NCI-H1417 treated with DMSO at 0.1 percent for 48 hours (cell line): ENCODE measurements at places on chromosomes 3 and 15.

- no peak for DNase-seq
Observed at GRCh38 chr15:90987561-90988141, 6.7 kb downstream of the PRC1 start.

- no peak for DNase-seq
Observed at GRCh38 chr3:132432639-132433038, 15.3 kb downstream of the DNAJC13 start.

GRCh38 chr3:138331143-138331894 is 1.7 kb upstream of the NME9 start:
- no peak for DNase-seq

GRCh38 chr3:62884096-62884870 is 9.1 kb upstream of the CADPS start:
- no peak for DNase-seq

- no peak for DNase-seq
Observed at GRCh38 chr3:141945726-141946485, 69.5 kb downstream of the ATP1B3 start.

- no peak for DNase-seq
Observed at GRCh38 chr3:78871048-78871447, 896.8 kb downstream of the ROBO1 start.

GRCh38 chr15:90839187-90840071 is 29.0 kb upstream of the FURIN start:
- DNase-seq = no peak

DNA sequence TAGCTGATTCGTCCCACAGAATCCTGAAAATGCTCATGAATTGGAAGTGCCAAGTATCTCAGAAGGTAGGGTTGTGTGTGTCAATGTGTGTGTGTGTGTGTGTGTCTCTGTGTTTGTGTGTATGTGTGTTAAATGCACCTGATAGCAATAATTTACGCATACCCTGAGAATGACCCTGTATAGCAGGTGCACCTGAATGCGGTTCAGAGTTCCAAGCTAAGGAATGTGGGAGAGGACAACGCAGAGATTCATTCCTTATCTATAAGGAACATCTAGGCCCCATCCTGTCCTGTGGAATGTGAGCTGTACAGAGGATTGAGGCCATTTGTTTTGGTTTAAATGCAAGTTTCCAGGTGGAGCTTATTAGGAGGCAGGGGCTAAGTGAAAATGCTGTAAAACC is 49.1 kb upstream of the NEDD4 start:
- no peak for DNase-seq

- DNase-seq = no peak
Observed at GRCh38 chr3:105533960-105534359, 167.3 kb downstream of the ALCAM start.

GRCh38 chr3:17845026-17845812 is 102.8 kb upstream of the TBC1D5 start:
- no peak for DNase-seq

GRCh38 chr3:174270841-174271240 is 588.3 kb upstream of the NAALADL2 start:
- no peak for DNase-seq

- no peak for DNase-seq
Observed at GRCh38 chr15:52256930-52257733, 38.5 kb downstream of the MYO5C start.

- peak; percentile 93 for DNase-seq
Observed at GRCh38 chr3:177035676-177036075, 161.6 kb downstream of the TBL1XR1 start.

GRCh38 chr15:88073391-88073691 is 183.2 kb downstream of the NTRK3 start:
- no peak for DNase-seq

DNA sequence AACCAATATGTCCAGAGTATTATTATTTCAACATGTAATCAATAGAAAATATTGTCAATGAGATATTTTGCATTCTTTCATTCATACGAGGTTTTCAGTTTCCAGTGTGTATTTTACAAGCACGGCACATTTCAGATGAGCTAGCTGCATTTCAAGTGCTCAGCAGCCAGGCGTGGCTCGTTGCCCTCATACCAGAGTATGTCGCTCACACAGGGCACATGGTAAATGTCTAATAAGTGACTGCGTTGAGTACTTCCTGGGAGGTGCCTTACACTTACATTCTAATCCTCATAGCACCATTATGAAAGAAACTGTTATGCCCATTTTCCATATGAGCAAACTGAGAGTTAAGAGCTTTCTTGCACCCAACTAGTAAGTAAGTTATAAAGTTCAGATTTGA is 47.4 kb downstream of the TMEM266 start:
- no peak for DNase-seq

- no peak for DNase-seq
Observed at GRCh38 chr3:15783361-15783969, 14.3 kb downstream of the ANKRD28 start.

- no peak for DNase-seq
Observed at GRCh38 chr15:51736751-51737521, 519 bp downstream of the LYSMD2 start.

DNA sequence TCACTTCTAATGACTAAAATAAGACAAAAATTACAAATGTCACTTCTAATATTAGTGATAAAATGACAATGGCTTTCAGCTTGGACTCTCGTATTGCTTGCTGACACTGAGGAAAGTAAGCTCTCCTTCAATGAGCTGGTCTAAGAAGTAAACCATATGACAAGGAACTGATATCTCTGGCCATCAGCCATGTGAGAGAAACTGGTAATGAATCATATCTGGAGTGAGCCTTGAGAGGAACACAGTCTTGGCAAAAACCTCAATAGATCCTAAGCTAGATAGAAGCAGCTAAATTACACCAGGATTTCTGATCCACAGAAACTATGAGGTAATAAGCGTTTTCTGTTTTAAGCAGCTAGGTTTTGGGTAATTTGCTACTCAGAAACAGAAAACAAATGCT is 1575.1 kb downstream of the OTOL1 start:
- DNase-seq = no peak

DNA sequence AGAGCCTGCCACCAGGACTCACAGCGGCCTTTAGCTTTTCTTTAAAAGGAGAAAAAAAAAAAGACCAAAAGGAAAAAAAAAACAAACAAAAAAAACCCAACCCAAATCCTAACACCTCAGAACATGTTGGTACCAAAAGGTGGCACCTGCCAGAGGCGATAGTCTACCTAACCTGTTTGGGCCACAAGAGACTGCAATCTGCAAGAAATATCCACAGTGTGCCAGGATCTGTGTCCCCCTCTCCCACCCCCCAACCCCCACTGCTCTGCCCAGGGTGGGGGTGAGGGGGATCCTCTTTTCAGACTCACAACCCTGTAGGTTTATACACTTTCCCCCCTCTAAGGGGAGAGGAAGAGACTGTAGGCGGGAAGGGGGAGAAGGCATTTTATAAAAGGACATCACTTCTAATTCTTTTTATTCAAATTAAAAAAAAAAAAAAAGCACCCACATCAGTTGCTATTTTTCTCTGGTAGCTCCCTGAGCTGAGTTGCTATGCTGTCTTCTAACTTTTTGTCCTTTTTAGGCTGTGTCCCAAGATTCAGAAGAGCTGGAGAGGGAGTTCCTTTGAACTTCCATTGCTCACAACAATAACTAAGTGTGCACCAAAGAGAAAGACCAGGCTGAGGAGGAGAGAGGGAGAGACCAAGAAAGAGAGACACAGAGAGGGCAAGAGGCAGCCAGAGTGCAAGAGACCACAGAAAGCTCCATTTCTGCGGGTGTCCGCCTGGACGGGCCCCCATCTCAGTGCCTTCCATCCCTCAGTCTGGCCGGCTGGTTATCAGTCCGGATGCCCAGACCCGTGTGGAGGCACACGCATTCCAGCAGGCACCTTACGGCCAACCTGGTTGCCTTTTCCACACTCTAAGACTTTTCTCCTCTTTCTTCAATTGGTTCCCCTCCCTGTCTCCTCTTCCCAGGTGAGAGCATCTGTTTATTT is 48.9 kb downstream of the TLE3 start:
- no peak for DNase-seq

DNA sequence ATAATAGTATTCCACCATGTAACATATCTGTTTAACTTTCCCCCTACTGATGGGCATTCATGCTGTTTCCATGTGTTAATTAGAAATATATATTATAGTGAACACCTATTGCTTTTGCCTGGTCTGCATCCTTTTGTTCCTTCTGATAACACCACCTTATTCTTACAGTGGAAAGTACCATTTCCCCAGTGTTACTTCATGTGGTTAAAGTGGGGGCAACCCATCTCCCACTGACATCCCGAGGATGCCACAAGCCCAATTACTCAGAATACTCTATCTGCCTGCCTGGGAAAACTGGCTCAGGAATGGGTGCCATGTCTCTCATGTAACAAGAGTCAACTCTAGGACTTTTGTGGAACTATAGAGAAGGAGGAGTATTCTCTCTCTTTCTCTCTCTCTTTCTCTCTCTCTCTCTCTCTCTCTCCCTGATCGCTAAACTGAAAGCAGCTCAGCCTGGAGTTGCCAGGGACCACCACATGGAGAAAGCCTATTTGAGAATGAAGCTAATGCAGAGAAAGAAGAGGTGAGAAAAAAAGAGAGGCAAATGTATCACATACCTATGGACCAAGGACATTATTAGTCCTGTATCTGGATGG is 66.4 kb upstream of the PPIB start:
- no peak for DNase-seq

DNA sequence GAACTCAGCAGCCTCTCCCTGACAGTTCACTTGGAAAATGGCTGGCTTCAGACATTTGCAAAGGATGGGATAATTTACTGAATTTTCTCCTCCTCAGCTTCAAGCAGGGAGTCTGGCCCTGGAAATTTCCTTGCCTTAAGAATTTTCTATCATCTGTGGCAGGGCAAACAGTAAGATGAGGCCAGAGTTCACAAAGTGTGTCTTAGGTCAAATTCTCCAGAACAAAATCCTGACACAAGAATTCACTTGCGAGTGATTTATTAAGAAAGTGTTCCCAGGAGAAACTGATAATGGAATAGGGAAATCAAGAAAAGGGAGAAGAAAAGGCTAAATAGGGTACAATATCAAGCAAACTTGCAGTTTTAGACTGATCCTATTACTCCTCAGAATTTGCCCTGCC is 55.3 kb downstream of the SNTN start:
- DNase-seq = no peak

- no peak for DNase-seq
Observed at GRCh38 chr3:38549957-38550840, 54.1 kb downstream of the EXOG start.
